Left renal cortex interstitium (tissue), 4 donors: ENCODE measurements at places on chromosomes 5 and 9. TPM values are rescaled to one million over a fixed set of nuclear protein-coding genes. Genes with fewer than 3 reads are reported as not detected.

- DNase-seq: no peak
Measured at GRCh38 chr9:107548298-107549142, 59.0 kb upstream of the KLF4 start.

GRCh38 chr9:98860871-98861293 is 53.4 kb downstream of the GALNT12 start:
- DNase-seq: no peak

DNA sequence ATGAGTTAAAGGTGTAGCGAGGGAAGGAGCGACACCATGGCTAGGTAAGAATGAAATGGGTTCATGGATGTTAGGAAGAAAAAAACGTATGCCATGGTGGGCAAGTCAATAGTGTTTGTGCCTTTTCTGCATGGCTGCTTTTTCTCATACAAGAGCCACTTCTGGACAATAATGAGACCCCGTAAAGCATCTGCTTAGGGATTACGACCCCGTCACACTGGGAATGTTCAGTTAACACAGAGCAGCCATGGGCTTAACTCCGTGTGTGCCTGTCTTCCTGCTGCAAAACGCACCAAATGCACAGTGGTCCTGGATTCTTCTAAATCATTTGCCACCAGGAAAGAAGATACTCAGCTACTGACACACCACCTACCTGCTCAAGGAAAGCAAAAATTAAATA is 81.8 kb downstream of the NFIB start:
- DNase-seq: no peak

GRCh38 chr5:11507156-11507910 is 396.9 kb downstream of the CTNND2 start:
- DNase-seq: no peak

- no peak for DNase-seq
Measured at GRCh38 chr5:135395451-135395850, 3.6 kb downstream of the MACROH2A1 start.

- no peak for DNase-seq
Measured at GRCh38 chr5:145292278-145292677, 542.9 kb downstream of the PRELID2 start.

- DNase-seq: no peak
Measured at GRCh38 chr9:37574241-37574721, 1.9 kb downstream of the FBXO10 start.

GRCh38 chr9:75365196-75365595 is 276.9 kb downstream of the OSTF1 start:
- DNase-seq: no peak

- DNase-seq: no peak
Measured at GRCh38 chr5:1158647-1159340, 42.6 kb upstream of the SLC6A19 start.

DNA sequence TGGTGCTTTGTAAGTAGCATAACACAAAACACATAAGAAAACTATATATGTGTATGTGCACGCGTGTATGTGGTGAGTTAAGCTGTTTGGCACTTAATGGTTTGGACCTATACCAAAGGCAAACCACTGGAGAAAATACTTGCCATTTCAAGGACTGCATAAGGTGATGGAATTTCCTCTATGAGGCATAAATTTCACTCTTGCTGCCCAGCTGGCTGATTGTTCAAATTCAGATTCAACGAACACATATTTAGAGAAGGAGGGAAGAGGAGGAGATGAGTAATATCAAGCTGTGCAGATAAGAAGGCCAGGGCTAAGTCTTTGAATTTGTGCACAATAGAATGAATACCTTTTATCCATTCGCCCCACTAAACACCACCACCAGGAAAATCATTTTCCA is 470.6 kb upstream of the MPDZ start:
- DNase-seq: no peak

DNA sequence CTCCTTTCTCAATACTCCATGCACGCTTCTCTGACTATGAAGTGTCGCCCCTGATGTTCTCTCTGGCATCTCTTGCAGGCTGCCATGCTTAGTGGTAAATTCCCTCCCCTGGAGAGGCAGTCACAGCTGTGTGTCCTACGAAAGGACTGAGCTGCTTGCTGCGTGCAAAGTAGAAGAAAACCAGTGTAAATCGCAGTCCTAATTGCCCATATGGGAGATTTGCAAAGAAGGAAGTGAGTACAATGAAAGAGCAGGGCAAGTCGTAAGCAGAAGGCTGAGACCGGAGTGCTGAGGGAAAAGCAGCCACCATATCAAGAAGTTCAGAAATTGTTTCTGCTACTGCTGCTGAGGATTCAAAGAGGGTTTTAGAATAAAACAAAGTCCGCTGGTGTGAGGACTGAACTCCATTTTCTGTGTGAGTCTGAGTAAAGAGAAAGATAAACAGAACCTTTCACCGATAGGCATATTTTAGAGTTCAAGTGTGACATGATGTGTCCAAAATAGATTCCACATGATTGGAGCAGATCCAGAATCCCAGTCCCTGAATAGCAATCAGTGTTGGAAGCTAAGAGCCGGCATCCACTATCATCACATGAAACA is 507.8 kb upstream of the MPDZ start:
- DNase-seq: no peak

DNA sequence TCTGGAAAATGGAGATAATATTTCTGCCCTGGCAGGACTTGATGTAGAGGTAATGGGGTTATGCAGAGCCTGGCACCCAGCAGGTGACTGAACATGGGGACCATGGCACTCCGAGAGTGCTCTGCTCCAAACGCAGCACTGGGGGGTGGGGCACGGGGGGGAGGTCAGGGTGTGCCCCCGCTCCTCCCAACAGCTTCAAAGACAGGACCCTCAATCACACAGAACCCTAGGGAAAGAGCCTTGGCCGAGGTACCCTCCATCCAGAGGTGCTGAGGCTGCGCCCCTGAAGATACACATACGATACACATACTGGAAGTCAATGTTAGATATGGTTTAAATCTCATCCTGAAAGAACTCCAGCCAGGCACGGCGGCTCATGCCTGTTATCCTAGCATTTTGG is 26.6 kb upstream of the CEP72 start:
- no peak for DNase-seq

GRCh38 chr5:171673328-171673727 is 112.3 kb upstream of the SMIM23 start:
- no peak for DNase-seq

- DNase-seq: no peak
Measured at GRCh38 chr9:88837731-88838130, 153.5 kb upstream of the S1PR3 start.

- DNase-seq: no peak
Measured at GRCh38 chr9:3398232-3398648, 127.6 kb downstream of the RFX3 start.

- no peak for DNase-seq
Measured at GRCh38 chr5:7642029-7642428, 208.9 kb downstream of the CFAP90 start.

- DNase-seq: no peak
Measured at GRCh38 chr5:150788977-150789376, 10.4 kb downstream of the SMIM3 start.

- no peak for DNase-seq
Measured at GRCh38 chr5:141822144-141822543, 56.1 kb downstream of the PCDH1 start.

DNA sequence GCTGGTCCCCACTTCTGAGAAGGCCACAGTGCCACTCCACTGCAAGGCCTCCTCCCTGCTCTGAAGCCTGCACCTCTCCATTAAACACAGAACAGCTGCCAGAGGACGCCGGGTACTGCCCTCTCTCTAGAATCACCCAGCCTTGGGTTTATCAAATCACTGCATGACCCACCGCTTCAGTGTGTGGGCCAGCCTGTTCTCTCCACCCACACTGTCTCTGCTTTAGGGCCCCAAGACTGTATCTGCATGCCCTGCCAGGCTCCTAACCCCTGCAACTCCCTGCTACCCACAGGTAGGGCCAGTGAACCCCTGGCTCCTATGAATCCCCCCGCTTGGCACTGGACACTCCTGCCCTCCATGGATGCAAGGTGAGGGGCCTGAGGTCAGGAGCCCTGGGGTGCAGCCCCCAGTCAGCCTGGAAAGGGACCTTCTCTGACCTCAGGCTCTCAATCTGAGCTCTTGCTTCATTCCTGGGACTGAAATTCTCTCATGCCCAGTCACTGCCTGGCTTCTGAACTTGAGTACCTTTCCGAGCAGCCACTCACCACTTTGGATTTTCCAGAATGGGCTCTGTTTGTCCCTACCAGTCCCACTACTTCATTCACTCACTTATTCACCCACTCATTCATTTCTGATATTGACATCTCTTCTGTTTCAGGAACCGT is 206.3 kb downstream of the GABBR2 start:
- DNase-seq: no peak

GRCh38 chr5:15737036-15737821 is 237.2 kb downstream of the FBXL7 start:
- DNase-seq: no peak

- no peak for DNase-seq
Measured at GRCh38 chr5:95446560-95447221, 55.5 kb downstream of the FAM81B start.

- no peak for DNase-seq
Measured at GRCh38 chr5:135185481-135186065, 151.5 kb upstream of the PITX1 start.

Gene HAND1
- polyA plus RNA-seq: not detected

Gene PCDHGA5
- 3.0 TPM for polyA plus RNA-seq

Gene RCL1
- 17.4 TPM for polyA plus RNA-seq

Gene INSL4
- not detected for polyA plus RNA-seq

Gene CDH9
- polyA plus RNA-seq: 7.6 TPM

Gene OBP2B
- 0.17 TPM for polyA plus RNA-seq

Gene PTGES
- 4.0 TPM for polyA plus RNA-seq

Gene FOXD4L5
- polyA plus RNA-seq: 0.14 TPM

Gene CCDC180
- 35.0 TPM for polyA plus RNA-seq

Gene CAVIN4
- polyA plus RNA-seq: 2.7 TPM

Gene CARTPT
- not detected for polyA plus RNA-seq

Gene RNF208
- 11.4 TPM for polyA plus RNA-seq

Gene FAT2
- 7.2 TPM for polyA plus RNA-seq
